Spleen (tissue), 13 donors: ENCODE measurements at places on chromosomes 6 and 20.

- DNase-seq, result no peak
Measured at GRCh38 chr6:150280703-150281102, 88.1 kb upstream of the IYD start.

- no peak for DNase-seq
Measured at GRCh38 chr6:111925296-111925695, 52.0 kb upstream of the FYN start.

DNA sequence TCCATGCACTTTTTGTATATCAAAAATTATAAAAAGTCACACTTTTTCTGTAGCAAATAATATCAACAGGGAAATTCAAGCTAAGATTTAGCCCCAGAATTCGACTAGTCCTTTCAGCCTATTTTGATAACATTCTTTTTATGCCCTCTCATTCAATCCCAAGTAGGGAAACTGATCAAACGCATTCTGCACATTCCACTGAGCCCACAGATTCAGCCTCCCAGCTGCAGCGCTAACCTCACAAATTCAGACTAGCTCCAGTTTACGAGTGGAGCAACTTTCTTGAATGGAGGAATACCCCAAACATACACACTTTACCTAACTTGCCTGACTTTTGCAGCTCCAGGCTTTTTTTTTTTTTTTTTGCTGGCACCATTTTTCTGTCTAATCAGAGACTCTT is 70.3 kb upstream of the HEY2 start:
- no peak for DNase-seq

DNA sequence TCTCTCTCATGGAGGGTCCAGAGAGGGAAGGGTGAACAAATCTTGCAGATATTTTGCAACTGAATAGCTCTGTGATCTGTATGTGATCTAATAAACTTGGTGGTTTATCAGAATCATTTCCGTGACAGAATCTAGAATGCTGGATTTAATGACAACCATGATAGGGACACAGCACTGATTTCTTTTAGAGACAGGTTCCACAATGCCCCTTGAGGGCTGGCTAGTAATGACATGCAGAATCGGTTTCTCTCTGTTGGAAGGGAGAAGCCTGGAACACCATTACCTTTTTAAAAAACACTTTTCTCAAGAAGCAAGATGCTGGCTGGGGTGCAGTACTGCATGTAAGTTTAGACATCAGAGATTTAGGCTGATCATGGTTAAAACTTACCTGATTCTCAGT is 313.4 kb downstream of the CDH26 start:
- DNase-seq, result no peak

DNA sequence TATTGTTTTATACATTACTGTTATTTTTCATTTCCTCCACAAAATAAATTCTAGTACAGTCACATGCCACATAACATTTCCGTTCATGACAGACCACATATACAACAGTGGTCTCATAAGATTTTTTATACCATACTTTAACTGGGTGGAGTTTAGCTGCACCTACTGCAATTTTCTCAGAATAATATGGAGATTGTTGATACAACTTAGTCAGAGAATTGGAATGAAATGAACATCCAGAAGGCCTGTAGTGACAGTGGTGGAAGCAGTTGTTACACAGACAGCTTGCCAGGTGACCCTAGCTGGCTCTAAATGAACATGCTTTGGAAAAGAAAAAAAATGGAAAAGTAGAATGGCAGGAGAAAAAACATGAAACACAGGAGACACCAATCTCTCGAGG is 183.2 kb upstream of the TCF21 start:
- DNase-seq, result no peak
